Stimulated activated naive CD8-positive, alpha-beta T cell treated with anti-CD3 and anti-CD28 coated beads, Interleukin-15, Interleukin-2, amounts not matched to agents 100 U/mL and 50 U/mL, for 24 hours (primary cell): ENCODE measurements at places on chromosomes 2 and 18.

DNA sequence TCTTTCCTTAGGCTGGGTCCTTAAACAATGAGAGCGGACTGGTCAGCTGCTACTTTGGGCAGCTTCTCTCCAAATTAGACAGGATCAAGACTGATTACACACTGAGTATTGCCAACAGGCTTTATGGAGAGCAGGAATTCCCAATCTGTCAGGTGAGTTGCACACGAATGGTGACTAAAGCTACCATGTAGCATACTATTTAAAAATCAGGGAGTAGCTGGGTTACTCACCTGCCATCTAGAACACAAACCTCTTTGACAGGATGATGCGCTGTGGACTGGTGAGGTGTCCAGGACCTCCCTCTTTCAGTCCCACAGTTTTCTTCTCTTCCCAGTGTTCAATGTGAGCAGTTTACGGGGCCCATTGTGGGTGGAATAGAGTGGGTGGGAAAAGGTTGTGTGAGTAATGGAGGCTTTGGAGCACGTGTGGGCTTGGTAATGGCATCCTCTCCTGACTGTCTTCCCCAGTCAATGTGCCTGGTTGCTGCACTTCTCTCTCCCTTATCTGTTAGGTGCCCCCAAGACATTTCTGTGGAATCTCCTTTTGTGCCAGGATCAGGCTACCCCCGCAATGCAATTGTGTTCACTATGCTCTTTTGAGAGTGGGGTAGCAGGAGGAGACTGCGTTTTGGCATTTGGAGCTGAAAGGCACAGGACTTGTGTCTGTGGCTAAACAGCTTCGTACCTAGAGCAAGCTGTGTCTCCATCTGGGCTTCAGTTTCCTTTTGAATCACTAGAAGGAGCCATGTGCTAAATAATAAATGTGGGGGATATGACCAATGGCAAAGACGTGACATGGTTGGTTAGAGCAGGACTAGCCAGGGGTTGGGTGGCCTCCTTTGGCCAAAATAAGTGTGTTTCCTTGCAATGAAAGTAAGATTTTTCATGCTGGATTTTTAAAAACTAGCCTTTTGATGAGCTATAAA, 17.7 kb downstream of the SERPINB12 start:
- DNase-seq, result no peak

- DNase-seq, result no peak
Measured at GRCh38 chr18:48236822-48237221, 172.4 kb downstream of the ZBTB7C start.

GRCh38 chr2:7467782-7468447, 550.7 kb downstream of the RNF144A start:
- peak; percentile 60 for DNase-seq

- DNase-seq, result no peak
Measured at GRCh38 chr2:153622285-153622684, 143.7 kb upstream of the RPRM start.

GRCh38 chr2:237435844-237436587, 22.1 kb upstream of the COL6A3 start:
- DNase-seq, result peak; percentile 24

GRCh38 chr2:40256649-40257048, 195.2 kb downstream of the SLC8A1 start:
- DNase-seq, result no peak

GRCh38 chr2:163556511-163556910, 179.3 kb downstream of the FIGN start:
- no peak for DNase-seq

DNA sequence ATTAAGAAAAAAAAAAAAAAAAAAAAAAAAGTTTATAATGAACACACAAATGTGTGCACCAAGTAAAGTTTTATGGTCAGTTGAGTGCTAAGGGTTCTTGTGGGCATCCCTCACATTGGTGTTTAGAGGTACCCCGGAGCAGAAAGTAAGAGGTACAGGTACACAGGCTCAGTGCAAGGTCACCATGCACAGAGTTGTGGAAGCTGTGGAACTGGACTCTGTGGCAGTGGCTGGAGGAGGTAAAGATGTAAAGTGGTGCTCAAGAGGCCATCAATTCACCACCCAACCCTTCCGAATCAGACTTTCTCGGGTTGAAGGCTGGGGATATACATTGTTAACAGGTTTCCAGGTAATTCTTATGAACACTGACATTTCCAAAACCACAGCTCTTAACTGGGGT, 299.1 kb upstream of the STON1 start:
- no peak for DNase-seq

- DNase-seq, result no peak
Measured at GRCh38 chr2:200356321-200356720, 49.8 kb downstream of the SPATS2L start.

GRCh38 chr18:3877678-3878077, 427.7 kb downstream of the TGIF1 start:
- DNase-seq, result no peak

DNA sequence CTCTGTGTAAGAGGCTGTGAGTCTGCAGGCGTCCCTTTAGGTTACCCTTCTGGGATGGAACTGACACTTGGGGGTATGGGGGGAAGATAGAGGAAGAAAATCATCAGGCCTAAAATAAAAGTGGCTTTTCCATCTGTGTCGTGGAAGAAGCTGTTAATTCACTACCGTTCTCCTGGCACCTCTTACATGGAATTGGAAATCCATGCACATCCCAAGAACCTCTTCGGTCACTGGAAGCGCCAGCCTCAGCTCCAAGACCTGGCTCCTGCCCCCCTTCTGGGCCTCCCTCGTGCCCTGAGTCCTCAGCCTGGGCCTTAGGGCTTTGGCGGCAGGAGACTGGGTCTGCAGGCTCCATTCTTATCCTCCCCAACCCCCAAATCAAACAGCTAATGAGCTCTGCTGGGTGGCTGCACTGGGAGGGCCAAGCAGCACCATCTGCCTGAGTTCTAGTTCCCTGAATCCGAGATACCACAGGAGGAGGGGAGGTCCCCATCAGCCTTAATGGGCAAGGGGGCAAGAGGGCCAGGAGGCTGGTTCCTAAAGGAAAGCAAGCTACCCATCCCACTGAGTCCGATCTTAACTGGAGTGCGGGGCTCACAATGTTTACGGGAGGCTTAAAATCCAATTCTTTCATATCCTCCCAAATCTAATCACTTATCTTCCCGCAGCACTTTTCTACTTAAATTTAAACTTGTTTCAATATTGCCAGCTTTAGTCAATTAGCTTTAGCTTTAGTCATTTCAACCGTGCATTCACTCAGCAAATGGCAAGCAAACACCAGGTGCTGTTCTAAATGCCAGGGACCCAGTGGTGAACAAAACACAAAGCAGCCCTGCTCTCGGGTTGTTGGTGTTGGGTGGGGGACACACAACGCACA, 52.8 kb downstream of the FAM178B start:
- no peak for DNase-seq
